ENCODE measurements at places on chromosomes 2 and 18.

DNA sequence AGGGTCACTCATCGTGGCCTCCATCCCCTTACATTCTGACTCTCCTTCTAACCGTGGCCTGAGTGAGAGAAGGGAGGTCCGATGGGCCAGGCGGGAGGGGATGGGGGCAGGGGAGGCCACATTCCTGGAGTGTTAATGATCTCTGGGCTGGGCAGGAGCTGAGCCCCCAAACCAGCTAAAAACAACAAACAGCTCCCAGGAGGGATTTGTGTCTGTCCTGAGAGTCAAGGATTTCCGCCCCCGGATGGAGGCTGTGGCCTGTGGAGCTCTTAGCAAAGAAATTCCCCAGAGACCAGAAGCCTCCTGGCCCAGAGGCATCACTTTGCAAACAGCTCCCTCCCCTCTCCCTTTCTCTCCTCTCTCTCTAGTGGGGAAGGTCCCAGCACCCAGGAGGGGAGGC lies 23.5 kb downstream of the EMX1 start:
- DNase-seq: no peak

DNA sequence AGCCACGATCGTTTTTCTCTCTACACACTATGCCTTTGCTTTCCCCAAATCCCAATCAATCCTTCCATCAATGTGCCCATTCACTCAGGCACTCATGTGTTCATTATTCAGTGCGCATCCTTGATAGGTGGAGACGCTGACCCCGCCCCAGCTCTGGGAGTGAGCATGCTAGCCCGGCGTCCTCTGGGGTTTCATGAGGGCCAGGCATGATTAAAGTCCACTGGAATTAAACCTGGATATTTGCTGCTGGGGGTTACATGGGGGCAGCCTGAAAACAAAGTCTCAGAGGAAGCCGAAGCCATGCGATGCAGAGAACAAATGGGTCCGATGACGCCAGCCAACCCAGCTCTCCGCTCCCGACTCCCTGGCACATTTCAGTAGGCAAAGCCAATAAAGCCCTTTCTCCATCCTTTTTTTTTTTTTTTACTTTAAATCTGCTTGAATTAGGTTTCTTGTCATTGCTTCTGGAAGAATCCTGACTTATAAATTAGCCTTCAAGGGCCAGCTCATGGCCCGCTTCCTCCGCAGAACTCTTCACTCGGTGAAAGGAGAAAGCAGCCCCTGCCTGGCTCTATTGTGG lies 316.4 kb upstream of the ID2 start:
- no peak for DNase-seq

- no peak for DNase-seq
Observed at GRCh38 chr2:171173087-171173486, 12.4 kb upstream of the TLK1 start.

DNA sequence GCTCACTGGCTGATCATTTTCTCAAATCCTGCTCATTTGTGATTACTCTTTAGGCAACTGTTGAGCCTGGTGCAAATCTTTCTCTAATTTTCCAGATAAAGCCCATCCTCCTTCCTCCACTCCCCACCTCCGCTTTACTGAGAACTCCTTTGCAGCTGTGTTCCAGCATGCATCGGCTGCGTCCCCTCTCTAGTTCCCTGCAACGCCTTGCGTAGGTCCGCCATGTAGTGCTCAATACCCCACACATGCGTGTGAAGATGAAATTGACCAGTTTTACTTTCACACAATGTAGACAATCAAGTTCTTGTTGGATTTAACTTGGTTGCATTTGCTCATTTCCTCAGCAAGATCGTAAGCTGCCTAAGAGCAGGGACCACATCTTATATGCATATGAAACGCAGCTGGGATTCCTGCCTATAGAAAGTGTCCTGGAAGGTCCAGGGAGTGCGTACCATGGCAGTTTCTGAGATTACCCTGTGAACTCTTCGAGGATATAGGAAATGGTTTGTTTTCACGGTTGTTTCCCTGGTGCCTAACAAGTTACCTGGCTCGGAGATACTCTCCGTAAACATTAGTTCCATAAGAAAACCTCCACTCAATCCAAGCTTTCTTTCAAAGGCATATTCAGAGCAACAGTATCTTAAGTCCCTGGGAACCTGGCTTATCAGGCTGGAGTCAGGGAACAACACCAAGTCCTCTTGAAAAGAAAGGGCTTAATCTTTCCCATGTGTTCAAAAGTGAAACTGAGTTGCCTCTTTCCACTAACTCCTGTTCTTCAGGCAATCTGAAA lies 766.4 kb upstream of the ID2 start:
- no peak for DNase-seq

DNA sequence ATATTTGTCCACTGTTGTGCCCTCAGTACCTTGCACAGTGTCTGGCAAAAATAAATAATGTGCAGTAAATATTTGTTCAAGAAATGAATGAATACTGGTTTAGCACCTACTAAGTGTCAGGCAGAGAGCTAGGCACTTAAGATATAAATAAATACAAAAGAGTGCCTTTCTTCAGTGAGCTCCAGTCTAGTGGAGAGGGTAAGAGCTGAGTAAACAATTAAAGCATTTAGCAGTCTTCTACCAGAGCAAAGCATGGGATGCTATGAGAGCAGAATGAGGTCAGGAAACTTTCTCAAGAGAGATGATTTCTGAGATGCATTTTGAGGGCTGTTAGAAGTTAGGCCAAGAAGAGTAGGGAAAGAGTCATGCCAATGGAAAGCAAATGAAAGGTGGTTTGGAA lies 314.7 kb downstream of the DSC3 start:
- no peak for DNase-seq

DNA sequence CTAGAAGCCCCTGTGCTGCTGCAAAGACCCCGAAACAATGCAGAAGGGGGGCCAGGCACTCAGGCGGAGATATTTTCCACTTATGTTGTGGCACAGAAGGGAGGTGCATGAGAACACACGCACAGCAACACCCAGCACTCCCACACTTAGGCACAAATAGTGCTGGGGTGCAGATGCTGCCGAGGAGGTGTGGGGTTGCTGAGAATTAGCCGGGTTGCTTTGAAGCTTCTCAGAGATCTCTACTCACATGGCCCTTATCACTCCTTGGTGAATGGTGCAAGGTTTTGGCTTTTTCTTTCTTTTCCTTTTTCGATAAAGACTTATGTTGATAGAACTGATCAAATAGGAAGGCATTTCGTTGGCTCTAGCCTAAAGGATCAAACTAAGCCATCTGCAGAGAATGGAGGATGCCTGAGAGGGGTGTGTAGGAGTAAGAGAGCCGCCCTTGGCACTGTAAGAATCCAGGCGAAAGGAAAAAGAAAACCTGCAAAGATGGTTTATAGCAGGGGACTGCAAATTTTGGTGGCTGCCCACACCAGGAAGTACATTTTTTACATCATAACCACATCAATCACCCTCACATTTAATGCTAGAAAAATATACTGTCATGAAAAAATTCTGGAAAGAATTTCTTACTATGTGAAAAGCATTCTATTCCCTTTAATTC lies 27.9 kb upstream of the FHL2 start:
- DNase-seq: no peak

GRCh38 chr2:16661526-16661925 lies 4.1 kb downstream of the CYRIA start:
- no peak for DNase-seq

- no peak for DNase-seq
Observed at GRCh38 chr18:76471593-76471992, 23.4 kb downstream of the ZNF516 start.

GRCh38 chr18:68847219-68847837 lies 49.4 kb downstream of the CCDC102B start:
- DNase-seq: no peak

GRCh38 chr18:1304392-1304992 lies 399.8 kb downstream of the ADCYAP1 start:
- DNase-seq: no peak

- DNase-seq: no peak
Observed at GRCh38 chr18:24600076-24600654, 139.7 kb downstream of the HRH4 start.

- no peak for DNase-seq
Observed at GRCh38 chr2:40450796-40451430, 977 bp downstream of the SLC8A1 start.

DNA sequence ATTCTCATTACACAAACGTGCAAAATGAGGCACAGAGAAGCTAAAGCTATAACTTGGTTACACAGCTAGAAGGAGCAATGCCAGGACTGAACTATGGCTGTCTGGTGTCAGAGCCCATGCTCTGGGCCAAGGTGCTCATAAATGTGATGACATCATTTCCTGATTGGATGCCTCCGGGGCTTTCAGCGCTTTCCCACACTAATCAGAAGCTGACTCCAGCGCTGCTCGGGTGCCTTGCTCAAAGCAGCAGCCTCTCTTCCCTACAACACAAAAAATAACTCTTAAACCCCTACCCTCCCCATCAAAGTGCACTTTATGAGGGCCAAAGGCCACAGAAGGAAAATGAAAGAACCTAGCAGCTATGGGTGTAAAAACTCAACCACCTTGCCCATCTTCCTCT lies 90.7 kb downstream of the STK39 start:
- no peak for DNase-seq

- no peak for DNase-seq
Observed at GRCh38 chr2:8986327-8986976, 17.0 kb downstream of the MBOAT2 start.

DNA sequence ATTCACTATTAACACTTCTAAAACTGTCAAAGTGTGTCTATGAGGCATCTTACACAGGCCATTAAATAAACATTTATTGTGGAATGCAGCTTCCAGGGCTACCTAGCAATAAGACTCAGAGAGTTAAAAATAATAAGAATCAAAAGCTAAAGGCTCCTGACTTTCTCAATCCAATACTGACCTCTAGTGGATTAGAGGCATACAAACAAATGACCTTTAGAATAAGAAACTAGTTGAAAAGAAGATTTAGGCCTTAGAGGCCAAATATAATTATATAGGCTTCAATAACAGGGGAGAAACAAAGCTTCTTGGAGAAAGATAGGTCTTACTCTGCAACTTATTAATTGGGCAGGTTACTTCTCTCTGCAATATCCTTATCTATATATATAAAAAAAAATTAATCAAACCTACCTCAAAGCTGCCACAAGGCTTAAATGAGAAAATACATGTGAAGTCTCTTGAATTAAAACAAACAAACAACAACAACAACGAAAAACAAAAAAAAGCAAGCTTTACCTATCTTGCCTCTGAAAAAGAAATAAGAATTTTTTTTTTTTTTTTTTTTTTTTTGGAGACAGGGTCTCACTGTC lies 246.1 kb downstream of the EXOC6B start:
- DNase-seq: no peak

GRCh38 chr18:64201781-64202180 lies 52.9 kb upstream of the LINC00305 start:
- DNase-seq: no peak

- DNase-seq: no peak
Observed at GRCh38 chr2:20565623-20566236, 85.2 kb downstream of the HS1BP3 start.

- DNase-seq: no peak
Observed at GRCh38 chr2:224983712-224984554, 58.3 kb downstream of the DOCK10 start.

DNA sequence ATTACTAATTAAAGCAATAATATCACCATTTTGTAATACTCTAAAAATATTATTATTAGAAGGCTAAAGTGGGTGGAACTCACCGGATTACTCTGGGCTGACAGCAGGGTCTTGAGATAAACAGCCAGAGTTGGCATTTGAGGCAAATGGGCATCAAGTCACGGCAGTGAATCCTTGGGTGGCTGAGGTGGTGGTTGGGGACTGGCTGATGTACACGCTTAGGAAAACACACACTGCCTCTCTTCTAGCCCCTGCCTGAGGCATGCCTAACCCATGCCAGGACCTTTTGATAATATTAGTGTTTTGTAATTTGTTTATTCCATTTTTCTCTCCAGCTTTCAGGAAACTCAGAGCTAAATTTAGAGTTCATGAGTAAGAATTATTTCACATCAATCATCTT lies 76.8 kb downstream of the ACKR3 start:
- no peak for DNase-seq

GRCh38 chr2:46181789-46182530 lies 115.2 kb upstream of the EPAS1 start:
- no peak for DNase-seq

GRCh38 chr2:236237468-236238190 lies 26.6 kb downstream of the ASB18 start:
- DNase-seq: no peak

DNA sequence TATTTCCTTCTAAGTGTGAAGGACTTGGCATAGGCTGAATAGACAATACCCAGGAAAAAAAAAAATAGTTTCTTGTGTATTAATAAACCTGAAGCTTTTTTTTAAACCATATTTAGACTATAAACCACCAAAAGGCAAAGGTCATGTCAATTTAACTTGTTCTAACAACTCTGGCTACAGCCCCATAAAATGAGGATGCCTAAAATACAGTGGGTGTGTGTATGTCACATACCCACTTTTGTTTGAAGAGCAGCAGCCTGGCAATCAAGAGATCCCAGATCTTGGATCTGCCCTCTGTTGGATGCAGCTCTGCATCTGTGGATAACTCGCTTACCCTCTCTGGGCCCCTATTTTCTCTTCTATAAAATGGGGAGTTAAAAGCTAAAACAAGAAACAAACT lies 65.4 kb downstream of the SATB2 start:
- DNase-seq: no peak

DNA sequence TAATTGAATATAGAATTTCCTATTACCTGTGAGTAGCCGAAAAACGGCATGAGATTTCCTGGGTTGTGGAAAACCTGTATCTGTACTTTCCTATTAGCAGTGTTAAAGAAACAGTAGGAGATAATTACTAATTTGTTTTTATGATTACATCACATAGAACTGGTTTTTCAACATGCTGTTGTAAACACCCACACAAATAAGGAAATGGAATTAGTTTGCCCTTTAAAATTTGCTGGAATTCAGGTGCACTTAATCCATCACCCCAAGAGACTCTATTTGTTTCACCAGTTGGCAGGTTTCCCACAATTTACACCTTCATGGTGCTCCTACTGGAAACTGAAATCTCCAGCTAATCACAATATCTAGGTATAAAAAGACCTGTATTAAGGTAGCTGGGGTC lies 274.1 kb upstream of the SLC8A1 start:
- no peak for DNase-seq

DNA sequence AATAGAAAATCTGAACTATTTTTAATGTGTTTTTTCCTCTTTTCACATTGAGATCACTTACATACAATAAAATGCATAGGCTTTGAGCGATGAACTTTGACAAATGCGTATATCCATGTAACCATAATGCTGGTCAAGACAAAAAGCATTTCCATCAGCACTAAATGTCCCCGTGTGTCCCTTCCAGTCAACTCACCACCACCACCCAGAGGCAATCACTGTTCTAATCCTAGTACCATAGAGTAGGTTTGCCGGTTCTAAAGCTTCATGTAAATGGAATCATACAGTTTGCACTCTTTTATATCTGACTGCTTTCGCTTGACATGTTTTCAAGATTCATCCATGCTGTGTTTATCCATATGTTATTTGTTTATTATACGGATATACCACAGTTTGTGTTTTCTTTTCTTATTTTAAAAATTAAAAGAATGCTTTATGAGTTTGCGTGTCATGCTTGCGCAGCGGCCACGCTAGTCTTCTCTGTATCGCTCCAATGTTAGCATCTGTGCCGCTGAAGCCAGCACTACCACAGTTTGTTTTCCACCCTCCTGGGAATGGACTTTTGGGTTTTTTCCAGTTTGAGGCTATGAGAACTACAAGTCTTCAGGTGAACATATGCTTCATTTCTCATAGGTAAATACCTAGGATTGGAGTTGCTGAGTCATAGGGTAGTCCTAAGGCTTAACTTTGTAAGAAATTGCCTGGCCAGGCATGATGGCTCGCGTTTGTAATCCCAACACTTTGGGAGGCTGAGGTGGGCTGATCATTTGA lies 197.5 kb upstream of the CHAC2 start:
- DNase-seq: no peak
